ENCODE measurements at places on chromosomes 3 and 15.

DNA sequence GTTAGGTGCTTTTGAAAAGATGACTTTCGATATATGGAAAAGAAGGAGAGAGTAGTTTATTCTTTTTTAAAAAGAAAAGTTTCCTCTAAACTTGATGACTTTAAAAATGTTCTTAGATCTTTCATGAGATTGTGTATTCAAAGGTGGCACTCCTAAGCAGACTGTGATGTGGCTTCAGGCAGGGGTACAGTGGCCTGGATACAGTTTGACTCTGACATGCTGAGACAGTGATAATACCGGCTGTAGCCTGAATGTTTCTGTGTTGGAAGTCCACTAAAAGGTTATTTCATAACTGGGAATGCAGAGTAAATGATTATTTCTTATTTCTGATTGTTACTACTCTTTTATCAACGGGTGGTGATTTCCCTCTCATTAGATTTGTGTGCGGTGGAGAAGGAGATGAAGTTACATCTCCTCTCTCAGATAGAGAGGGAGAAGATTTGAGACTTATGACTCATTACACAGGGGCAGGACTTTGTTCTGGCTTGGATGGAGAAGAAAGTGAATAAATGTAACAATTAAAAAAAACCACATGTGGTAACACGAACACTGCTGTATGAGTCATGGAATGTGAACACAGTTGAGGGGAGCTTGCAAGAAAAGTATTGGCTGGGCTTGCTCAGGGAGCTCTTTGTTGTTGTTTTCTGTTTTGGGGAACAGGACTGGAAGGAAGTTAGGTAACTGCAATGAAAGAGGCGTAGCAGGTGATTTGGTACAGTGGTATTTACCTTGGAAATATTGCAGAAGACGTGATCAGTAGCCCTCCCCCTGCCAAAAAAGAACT, 21.6 kb downstream of the SPTSSB start:
- peak; percentile 68 for DNase-seq

DNA sequence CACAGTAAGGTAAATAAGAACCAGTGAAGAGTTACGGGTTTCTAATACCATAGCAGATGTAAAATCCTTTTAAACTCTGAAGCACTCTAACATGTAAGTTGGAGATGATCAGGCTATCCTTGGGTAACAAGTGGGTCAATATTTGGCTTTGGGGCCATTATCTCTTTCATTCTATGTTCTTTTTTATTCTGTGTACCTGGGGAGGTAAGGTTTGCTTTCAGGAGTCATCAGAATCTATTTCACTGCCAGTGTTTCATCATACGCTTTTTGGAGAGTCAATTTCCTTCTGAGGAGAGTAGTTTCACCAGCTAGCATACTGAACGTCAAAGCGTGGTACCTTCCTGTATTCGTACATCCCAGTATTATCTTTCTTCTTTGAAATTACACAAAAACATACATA, 166.5 kb downstream of the GMNC start:
- DNase-seq: no peak

DNA sequence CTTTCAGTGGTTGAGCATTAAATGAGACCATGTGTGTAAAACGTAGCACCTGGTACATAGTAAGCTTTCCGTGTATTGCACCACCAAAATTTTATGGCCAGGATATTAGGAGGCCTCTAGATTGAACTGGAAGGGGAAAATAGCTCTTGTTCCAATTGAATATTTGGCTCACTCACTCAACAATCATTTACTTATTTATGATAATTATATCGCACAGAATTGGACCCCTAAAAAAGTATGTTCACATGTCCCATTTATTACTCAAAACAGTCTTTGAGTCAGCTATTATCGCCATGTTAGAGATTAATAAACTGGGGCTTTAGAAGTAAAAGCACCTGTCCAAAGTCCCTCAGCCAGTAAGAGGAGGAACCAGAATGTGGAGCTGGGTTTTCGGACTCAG, 5.1 kb upstream of the TTLL3 start:
- no peak for DNase-seq

GRCh38 chr3:65170390-65171042, 482.7 kb upstream of the ADAMTS9 start:
- DNase-seq: no peak

- no peak for DNase-seq
Measured at GRCh38 chr3:193744822-193745684, 152.0 kb downstream of the OPA1 start.

DNA sequence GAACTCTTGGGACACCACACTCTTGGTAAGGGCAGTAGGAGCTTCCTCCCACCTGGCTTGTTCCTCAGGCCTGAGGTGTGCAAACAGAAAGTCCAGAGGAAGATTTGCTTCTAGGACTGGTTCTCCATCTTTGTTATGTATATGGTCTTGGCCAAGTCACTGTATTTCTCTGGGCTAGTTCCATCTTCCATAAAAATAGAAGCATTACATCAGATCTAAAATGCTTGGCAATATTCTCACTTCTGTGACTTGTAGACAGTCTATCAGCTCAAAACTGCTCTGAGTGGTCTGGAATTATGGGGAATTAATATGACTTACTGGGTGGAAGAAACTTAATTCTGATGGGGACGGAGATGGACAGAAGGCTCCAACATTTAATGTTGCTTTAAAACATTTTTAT, 55.2 kb downstream of the TMEM108 start:
- no peak for DNase-seq

GRCh38 chr3:140342668-140343067, 335.2 kb upstream of the TRIM42 start:
- no peak for DNase-seq

DNA sequence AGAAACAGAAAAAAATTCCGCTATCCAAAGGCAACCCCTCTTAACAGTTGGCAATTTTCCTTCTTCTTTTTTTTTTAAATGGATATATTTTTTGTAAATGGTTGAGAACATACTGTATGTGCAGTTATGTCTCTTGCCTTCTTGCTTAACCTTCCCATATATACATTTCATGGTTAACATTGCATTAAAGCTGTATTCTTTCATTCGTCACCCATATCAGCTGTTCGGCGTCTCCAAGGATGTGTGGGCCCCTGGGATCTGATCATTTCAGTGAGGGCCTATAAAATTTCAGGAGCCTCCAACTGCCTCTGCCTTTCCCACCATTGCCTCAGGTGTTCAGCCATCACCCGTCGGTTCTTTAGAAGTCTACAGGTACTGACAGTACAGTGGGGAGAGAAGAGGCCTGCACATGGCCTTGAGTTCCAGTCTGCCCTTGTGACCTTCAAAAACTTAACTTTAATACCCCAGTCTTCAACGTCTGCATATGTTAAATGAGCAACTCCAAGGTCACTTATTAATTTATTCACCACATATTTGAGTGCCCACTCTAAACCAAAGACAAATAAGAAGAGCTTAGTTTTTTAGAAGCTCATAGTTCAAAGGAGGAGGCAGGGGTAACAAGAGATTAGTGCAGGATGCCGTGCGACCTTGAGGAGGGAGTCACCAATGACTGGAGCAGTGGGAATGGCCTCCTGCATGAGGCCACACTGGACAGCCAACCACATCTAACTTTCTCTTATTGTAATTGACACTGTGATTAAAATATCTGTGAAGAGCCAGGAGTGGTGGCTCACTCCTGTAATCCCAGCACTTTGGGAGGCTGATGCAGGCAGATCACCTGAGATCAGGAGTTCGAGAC, 6.9 kb downstream of the ST6GAL1 start:
- DNase-seq: no peak

DNA sequence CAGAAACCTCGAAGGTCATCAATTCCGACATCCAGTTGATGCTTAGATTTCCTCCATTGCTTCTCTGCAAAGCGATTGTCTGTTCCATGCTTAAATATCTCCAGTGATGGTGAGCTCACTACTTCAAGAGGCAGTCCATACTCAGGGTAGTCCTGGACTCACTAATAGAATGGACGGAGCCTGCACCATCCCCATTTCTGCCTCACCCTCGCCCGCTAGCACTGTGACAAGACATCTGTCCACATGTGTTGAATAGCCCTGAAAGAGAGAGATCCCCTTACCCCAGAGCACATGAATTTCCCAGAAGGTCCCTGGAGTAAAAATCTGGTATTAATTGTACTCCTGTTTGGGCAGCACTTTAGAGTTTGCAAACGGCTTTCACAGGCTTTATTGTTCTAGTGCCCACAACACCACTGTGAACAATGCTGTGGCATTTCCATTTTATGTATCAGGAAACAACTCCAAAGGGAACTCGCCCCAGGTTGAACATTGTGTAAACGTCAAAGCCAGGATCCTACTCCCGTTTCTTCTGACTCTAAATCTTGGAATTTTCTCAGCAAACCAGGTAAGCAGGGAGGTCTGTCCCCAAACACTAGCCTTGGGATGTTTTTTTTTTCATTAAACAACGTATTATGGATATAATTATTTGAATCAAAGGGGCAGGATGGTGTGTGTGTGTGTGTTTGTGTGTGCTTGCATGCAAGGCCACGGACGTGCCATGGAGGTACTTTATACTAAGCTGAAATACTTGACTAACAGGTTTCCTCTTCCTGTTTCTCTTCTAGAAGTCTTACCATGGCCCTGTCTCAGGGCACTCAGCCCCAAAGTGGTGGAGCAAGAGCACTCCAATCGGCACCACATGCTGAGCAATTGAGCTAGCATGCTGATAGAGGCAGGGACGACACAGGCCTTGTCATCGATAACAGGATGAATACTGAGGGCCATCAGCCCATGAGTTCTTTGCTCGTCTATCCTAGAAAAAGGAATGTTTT, 198.3 kb downstream of the OPA1 start:
- DNase-seq: no peak

GRCh38 chr3:8647137-8647985, 2.8 kb upstream of the SSUH2 start:
- no peak for DNase-seq

GRCh38 chr3:156460206-156460611, 94.7 kb downstream of the SSR3 start:
- no peak for DNase-seq
